ENCODE measurements at places on chromosomes 4 and X.

DNA sequence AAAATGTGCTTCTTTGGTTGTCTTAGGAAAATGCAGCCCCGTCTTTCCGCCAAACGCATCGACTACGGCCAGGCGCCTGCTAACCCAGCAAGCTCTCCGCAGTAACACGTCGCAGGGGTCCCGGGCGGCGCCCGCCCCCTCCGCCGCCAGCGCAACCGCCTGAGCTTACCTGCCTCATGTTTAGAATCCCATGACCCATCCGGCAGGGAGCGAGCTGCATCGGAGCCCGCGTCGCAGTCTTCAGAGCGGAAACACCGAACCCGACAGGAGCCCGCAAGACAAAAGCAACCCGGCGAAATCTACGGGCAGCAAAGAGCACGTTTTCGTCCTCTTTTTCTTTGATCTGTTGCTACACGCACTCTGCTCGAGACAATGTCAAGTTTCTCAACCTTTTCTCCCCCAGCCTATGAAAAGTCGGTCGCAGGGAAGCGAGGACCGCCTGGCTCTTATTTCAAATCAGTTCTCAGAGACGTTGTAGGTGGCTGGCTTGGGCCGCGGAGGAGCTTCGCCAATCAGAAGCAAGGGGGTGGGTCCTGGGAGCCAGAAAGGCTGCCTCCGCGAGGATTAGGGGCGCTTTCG lies at the start of gene MID1:
Gene MID1 (minus strand): TSS at position 465 of the 579 bp plus-strand sequence. CDS start 53,038 bp downstream, outside the sequence.
- no peak for DNase-seq

DNA sequence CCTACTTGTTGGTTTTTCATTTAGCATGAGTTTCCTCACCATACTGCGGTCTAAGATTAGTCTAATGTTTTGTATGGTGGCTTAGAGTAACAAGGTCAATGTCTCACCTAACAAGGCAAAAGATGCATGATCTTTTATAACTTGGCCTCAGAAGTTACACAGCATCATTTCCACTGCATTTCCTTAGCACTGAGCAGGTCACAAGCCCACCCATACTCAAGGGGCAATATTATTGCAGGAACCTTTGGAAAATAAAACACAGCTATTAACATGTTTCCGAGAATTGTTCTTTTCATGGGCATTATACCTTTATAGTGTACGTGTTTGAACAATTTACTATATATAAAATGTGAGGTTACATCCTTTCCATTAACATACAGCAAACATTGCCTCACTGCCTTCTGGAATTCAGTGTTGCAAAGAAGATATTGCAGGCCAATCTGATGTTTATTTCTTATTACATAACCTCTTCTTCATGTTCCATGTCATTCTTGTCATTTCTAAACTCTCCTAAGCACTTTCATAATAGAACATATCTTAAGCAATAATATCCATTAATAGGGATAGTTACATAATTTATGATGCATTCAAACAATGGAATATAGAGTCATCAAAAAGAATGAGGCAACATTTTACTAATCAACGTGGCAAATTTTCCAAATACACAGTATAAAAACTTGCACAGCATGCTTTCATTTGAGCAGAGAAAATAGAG lies 153.8 kb downstream of the AREG start:
- no peak for DNase-seq

- DNase-seq, result no peak
Observed at GRCh38 chr4:7816771-7817170, 122.9 kb downstream of the AFAP1 start.

DNA sequence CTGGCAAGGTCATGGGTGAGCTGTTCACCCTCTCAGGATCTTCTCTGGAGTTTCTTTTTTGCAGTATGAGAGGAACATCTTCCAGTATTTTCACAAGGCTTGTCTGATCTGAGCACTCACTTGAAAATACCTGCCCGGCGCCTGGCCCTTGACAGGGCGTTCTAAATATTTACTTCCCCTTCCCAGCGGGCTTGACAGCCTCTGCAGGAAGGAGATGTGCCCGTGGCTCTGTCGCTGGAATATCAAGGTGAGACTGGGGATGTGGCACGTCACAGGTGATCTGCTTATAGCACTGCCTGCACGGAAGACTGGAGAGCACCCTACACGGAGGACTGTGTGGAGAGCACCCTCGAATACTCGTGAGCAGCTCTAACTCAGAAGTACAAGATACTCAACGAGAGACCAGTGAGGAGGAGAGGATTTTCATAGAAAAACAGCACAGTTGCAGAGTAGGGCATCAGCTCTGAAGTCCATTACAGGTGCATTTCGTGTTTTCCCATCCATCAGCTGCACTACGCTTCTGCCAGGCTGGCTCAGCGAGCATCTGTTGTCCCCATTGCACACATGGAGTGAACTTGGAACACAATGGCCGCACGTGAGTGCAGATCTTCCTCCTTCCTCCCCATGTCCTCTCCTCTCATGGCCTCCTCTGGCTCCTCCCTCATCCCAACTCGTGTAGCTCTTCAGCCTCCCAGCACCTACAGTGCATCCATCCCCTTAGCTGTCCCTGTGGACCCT lies 32.1 kb downstream of the ZBTB49 start:
- no peak for DNase-seq

DNA sequence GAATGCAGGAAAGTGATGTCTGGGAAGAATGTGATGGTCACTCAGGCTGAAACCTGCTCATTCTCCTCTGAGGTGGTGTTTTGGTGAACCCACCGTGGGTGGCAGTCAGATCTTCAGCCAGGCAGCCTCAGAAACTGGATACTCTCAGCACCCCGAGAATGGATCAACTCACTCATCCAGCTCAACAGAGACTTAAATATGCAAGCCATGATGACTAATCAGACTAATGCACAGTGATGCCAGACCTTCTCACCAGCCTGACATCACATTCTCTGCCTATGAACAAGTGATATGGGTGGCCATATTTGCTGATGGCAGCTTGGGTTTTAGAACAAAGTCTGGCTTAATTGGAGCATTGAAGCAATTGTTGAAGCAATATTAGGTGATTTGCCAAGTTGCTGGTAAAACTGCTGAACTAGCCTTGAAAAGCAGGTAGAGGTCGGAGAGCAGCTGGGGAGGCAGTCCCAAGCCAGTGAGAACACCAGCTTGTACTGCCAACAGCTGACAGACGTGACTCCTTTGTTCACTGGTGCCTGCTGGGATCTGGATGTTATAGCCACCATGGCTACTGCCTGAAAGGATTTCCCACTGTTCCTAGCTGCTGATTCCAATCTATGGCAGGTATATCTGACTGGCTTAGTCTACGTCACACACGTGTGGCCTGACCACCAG lies 608.1 kb downstream of the MID1IP1 start:
- no peak for DNase-seq

DNA sequence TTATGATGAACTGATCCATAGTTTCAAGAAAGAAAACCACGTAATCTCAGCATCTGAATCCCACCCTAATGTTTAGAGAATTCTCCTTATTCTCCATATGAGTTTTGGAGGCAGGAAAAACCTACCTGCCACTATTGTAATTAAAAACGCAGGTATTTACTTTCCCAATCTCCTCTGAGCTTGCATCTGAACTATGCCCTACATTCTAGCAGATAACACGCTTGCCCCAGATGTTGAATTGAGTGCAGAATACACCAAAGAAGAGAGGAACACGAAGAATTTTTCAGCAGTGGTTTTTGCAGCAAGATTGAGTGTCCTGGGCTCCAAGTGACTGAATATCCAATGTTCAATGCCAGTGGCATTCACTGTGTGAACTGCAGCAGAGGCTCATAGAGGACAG lies 182.4 kb downstream of the COX18 start:
- DNase-seq, result no peak

DNA sequence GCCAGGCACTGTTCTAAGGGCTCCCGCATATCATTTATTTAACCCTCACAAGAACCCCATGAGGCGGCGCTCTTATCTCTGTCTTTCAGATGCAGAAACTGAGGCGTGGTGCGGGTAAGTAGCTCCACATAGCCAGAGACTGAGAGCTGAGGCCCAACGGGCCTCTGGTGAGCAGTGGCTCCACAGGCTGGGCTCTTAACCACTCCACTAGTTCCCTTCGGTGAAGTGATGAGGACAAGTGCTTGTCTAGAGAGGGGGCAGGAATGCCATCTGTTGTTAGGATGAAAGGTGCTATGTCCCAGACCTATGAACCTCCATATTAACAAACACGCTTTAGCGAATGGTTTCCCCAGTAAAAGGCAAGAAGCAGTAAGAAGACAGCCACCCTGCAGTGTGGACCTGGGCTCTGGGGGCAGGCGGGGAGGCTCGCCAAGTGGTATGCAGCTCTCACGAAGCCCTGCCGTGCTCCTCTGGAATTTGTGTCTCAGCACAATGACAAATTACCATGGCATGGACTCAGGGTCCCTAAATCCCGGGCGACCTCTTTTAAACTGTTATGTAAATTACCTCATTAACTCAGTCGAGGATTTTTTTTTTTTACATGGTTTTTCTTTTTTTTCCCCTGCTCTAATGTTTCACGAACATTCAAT lies 20.9 kb upstream of the S100G start:
- DNase-seq, result no peak

GRCh38 chr4:180680305-180680704 lies 1562.9 kb upstream of the TENM3 start:
- no peak for DNase-seq

GRCh38 chr4:184616633-184617551 lies 32.4 kb downstream of the CASP3 start:
- no peak for DNase-seq

Measured in CD8-positive, alpha-beta T cell (primary cell).